Lung microvascular endothelial cell (primary cell): ENCODE measurements at places on chromosomes 2 and 18.

- DNase-seq = no peak
Measured at GRCh38 chr2:37317746-37318145, 6.9 kb downstream of the PRKD3 start.

DNA sequence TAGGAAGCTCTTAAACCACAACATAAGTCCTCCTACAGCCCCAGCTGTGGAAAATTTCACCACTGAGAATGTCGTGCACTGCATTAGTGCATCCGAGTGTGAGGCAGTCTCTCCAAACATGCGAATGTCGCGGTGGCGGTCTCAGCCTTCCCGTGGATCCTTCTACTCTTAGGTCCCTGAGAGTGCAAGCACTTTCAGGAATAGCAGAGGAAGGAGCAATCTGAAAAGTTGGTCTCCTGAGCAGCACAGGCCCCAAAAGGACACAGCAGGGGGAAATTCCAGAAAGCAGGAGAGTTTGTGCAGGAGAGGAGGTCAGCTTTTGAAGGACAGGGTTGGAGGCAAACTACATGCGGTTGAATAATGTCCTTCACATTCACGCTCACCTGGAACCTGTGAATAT, 440.5 kb upstream of the SMIM21 start:
- no peak for DNase-seq

DNA sequence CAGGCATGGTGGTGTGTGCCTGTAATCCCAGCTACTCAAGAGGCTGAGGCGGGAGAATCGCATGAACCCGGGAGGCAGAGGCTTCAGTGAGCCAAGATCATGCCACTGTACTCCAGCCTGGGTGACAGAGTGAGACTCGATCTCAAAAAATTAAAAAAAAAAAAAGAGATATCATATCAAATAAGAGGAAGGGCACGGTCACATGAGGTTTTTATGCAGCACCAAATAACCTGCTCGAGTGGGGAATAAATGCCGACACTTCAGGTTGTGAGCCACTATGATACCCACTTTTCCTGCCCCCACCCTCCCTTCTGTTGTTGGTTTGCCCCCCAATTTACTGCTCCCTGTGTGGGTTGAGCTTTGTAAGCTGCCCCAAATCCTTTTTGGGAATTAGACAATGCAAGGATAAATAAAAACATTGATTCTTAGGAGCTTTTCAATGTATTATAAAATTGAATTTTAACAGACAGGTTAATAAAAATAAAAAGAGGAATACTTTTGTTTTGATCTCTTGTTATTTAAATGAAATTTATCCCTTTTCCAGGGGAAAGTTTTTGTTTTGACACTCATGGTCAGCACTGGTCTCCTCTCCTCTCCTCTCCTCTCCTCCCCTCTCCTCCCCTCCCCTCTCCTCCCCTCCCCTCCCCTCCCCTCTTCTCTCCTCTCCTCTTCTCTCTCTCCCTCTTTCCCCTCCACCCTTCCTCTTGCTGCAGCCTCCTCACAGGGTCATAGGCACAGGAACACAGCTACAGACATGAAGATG, 29.2 kb downstream of the CD8B start:
- DNase-seq = no peak

- DNase-seq = no peak
Measured at GRCh38 chr18:55541571-55541970, 46.4 kb downstream of the TCF4 start.

DNA sequence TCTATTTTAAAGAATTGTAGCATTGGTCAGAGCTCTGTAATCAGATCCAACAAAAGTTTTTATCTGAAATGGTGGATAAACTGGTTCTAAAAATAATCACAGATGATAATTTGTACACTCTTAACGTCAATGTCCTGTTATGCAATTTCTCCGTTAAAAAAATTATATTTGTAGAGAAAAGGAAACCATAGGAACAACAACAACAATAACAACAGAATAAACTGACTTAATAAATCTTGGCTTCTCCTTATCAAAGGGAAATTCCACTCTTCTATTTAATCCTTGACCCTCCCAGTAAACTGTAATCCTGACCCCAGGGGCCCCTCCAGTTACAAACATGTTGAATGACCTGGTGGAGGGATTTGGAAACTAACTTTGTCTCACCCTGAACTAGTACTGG, 78.6 kb upstream of the ZFP36L2 start:
- DNase-seq = no peak

- no peak for DNase-seq
Measured at GRCh38 chr2:157925071-157925470, 48.9 kb upstream of the ACVR1 start.

DNA sequence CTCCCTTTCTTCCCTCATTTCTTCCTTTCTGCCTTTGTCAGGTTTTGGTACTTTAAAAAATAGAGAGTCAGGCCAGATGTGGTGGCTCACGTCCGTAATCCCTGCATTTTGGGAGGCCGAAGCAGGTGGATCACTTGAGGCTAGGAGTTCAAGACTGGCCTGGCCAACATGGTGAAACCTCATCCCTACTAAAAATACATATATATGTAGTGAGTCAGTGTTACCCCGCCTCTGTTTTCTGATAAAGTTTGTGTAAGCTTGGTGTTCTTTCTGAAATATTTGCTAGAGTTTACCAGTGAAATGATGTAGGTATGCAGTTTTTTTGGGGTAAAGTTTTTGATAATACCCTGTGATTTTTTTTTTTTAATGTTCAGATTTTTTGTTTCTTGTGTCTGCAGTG, 58.8 kb downstream of the DGKD start:
- no peak for DNase-seq

- no peak for DNase-seq
Measured at GRCh38 chr2:177108890-177109289, 103.7 kb upstream of the HNRNPA3 start.

DNA sequence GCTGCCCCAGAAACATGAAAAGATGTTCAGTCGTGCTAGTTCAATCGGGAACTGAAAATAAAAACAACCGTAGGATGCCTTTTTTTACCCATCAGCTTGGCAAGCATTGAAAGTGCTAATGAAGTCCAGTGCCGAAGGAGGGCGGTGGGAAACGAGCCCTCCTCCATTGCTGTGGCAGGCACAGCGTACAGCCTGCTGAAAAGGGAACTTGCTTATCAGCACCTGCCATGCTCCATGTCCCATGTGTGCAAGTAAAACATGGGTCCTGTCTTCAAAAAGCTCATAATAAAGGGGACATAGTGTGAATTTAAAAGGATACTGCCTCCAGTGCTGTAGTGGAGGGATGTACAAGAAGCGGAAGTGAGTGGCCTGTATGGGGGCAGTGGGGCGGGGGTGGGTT, 82.4 kb downstream of the ARMC9 start:
- no peak for DNase-seq
